Stimulated activated CD4-positive, alpha-beta T cell treated with anti-CD3 and anti-CD28 coated beads, Interleukin-12 subunit alpha, Interleukin-12 subunit beta, amount 100 ng/mL, for 24 hours (primary cell): ENCODE measurements at places on chromosomes 5 and 9.

GRCh38 chr9:109600142-109600541 lies 102.0 kb upstream of the PTPN3 start:
- DNase-seq = no peak

DNA sequence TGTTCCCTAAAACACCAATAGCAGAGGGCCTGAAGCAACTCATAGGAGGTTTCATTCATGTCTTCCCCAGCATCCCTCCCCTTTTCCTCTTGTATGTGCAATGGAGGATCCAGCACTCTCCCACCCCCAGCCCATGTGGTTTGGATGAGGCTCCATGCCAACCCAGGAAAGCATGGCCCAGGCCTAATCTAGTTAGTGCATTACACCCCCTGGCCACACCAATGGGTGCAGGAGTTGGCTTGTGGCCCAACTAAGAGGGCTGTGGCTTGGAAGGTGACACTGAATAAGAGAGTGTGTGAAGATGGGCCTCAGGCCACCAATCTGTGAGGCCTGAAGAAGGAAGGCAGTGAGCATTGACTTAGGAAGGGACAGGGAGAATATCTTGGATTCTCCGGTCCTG lies 70.8 kb upstream of the SMIM23 start:
- DNase-seq = no peak

- no peak for DNase-seq
Observed at GRCh38 chr5:73673161-73673591, 47.2 kb downstream of the ARHGEF28 start.

DNA sequence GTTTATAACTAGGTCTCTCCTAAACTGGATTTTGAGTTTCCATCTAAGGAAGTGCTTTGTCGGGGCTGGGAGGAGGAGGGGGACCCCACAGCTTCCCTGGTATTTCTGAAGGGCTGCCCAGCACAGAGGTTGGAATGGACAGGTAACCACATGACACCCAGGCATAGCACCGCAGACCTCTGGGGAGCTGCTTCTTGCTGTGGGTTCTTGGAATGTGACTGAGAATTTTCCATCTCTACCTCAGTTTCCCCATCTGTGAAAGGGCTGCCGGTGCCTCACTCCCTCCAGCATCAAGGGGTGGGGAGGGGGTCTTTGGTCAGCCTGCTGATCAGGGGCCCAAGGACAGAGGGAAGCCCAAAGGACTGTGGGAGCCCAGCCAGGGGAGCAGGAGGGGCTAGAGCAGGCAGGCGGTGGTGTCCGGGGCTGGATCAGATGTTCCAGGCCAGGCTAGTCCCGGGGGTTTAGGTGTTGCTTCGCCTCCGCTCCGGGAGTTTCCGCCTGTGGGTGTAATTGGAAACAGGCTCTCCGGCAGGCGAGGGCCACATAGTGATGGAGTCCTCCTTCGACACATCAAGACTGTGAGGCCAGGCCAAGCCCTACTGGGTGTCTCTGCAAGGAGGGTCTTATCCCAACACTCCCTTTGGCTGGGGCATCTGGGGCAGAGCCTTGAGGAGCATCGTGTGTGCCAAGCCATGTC lies 3.3 kb downstream of the OLFML2A start:
- no peak for DNase-seq

DNA sequence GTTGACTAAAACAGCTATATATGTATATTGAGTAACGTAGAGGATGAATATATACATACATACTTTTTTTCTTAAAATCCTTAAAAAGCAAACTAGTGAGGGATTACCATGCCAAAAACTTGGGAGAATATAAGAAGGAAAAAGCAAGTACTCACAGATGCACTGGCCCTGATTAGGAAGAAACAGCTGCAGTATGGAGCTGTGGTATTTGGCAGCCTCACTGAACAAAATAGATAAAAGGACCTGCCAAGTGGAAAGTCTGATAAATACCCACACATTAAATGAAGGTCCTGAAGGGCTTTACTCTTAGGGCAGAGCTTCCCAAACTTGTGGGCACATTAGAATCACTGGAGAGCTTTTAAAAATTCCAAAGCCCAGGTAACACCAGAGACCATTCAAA lies 80.6 kb downstream of the FEM1C start:
- DNase-seq = no peak

DNA sequence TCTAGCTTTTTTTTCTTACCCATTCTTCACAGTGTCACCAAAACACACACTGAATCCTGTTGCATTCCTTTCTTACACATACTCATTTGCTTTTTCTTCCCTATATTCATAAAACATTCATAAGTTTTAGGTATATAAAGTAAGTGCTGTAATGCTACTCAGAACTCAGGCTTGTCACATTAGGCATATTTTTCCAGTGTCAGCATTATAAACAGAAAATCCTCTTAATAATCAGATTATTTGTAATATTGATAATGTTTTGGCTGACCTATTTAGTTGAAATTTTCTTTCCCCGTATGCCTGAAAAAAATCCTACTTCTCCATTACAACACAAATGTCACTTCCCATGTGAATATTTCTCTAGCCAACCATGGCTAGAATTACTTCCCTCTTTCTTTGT lies 743.0 kb upstream of the NUDT12 start:
- DNase-seq = no peak

GRCh38 chr9:18149471-18150011 lies 324.4 kb upstream of the ADAMTSL1 start:
- DNase-seq = no peak

DNA sequence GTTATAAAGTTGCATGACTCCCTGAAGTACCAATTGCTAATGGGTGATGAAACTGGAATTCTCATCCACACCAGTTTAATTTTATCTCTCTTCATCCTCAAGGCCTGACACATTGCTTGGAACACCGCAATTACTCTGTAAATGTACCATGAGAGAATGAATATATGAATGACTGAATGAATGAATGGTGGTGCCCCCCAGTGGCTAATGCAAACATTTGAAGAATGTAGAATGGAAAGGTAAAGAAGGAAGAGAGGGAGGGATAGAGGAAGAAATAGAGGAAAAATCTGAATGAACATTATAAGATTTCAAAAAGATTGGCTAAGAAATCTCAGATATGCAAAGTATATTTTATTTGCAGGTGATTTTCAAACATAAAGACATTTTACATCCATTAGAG lies 13.1 kb downstream of the PAPPA start:
- DNase-seq = no peak

GRCh38 chr9:117671468-117671867 lies 32.7 kb upstream of the TLR4 start:
- no peak for DNase-seq

DNA sequence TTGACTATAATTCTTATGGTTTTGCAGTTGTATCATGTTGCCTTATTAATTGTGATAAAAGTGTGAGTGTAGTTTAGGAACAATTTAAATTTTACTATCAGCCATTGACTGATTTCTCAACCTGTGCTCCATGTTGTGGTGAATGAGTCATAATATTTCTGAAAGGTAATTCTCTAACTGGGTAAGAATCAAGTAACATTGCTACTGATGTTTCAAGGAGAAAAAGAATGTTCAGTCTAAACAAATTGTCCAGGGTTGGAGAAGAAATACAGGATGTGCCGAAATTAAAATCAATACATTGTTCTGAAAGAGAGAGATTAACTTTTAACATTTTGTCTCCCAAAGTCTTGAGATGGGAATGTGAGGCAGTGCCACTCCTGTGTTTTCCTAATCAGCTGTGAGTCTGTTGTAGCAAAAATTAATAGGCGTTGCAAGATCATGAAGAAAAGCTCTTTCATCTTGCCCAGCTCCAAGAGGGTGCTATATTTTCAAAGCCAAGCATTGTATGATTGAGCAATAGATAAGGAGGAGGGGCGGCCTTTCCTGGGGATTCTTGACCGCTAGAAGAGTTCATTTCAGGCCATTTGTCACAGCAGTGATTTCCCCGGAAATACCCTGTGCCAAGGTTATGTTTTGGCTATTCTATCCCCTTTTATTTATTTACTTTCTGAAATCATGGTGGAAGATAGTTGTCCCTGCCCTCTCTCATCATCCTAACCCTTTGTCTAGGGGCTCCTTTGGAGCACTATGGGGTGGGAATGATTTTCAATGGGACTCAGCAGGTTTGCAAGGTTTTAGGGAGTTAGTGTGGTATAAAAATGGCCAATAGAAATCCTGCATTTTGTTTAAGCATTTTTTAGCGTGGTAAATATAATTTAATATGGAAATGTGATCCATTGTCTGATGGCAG lies 151.6 kb downstream of the FOCAD start:
- DNase-seq = no peak

GRCh38 chr5:127011153-127011552 lies 19.2 kb downstream of the MARCHF3 start:
- no peak for DNase-seq

DNA sequence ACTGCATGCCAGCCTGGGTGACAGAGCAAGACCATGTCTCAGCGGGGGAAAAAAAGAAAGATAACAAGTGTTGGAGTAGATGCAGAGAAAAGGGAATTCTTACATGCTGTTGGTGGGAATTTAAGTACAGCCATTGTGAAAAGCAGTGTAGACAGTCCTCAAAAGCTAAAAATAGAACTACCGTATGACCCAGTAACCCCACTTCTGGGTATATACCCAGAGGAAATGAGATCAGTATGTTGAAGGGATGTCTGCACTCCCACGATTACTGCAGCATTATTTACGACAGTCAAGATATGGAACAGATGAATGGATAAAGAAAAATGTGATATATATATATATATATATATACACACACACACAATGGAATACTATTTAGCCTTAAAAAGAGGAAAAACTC lies 225.3 kb upstream of the SLC24A2 start:
- DNase-seq = no peak

DNA sequence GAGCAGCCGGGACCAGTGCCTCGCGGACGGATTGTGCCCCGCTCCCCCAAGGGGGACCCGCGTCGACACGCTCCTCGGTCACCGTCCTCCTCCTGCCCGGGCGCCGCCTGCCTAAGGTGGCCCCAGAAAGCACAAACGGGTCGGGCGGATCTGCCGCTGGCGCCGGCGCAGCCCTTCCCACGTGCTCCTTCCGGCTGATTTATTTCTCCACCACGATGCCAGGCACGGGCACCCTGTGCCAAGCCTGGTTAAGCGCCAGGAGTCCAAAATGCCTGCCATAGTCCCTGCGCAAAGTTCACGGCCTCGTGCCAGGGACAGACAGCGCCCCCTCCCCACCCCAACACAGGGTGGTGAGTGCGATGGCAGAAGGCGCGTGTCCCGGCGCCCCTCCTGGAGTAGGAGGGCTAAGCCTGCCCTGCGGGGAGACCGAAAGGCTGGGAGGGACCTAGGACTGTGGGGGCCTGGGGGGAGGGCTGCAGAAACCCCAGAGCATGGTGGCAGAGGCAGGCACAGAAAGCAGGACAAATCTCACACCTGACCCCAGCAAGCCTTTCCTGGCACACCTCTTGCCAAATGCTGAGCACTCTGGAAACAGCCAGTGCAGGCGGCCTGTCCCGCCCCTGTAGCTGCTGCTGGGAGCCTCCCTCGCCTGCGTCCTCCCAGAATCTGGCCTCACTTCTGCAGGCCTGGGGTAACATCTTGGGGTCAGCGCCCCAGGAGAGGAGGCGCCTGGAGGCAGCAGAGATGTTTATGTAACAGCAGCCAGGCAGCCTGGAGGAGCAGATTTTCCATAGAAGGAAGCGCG lies 1.1 kb upstream of the NOTCH1 start:
- DNase-seq = peak; percentile 55

DNA sequence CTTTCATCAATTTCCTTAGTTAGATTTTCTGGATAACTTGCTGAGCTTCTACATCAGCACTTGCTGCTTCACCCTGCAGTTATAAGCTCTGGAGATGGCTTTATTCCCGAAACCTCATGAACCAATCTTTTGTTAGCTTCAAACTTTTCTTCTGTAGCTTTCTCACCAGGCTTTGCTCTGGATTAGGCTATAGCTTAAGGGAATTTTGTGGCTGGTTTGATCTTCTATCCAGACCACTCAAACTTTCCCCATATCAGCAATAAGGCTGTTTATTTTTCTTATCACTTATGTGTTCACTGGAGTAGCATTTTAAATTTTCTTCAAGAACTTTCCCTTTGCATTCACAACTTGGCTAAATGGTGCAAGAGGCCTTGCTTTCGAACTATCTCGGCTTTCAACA lies 1173.5 kb upstream of the NUDT12 start:
- DNase-seq = no peak

DNA sequence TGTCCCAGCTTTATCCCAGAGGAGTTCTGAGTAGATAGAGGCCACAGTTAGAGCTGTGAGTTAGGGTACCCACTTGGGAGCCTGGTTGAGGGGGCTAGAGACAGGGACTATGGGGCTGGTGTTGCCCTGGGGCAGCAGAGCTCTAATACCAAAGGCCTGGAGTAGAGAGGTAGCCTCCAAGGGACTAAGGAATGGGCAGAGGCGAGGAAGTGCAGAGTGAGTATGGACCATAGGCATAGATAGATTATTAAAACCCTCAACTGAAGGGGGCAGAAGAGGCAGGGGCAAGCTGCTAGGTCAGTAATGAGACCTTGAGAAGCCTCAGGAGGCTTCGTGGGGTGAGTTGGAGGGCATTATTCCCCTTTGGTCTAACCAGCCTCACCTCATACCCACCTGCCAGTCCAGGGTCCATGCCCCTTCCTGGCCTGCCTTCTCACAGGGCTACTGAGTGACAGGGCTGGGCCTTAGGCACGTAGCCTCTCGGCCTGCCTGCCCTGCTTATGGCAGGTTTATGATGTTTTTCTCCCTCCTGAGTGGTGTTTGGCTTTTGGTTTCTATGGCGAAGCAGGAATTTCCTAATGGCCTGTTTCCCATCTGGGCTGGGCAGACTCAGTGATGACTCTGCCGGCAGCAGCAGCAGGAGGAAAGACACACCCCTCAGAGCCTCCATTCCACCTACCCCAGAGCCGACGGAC lies 8.0 kb downstream of the PDLIM4 start:
- no peak for DNase-seq

DNA sequence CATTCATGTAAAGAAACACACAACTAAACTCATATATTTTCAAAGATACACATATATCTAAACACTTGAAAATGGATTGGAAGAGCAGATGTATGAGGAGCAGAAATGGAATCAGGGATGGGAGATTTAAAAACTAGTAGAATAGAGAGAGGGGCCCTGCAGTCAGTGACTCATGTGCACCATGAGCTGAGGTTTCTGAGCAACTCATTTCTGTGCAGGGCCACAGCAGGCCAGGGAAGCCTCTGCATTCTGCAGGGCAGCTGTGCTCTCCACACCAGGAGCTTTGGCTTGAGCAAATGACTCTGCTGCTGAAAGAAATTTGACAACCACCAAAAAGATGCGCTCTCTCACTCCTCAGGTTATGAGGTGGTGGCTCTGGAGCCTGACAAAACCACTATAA lies 27.1 kb downstream of the LHX6 start:
- no peak for DNase-seq
